ENCODE measurements at places on chromosomes 5 and 9. TPM values are rescaled to one million over a fixed set of nuclear protein-coding genes. Genes with fewer than 3 reads are reported as not detected.
A peak's percentile ranks its signal among the peaks of the same experiment; 100 is the strongest.

PCDHB7 gene
- total RNA-seq: 1.7 TPM

PJA2 gene
- 186 TPM for total RNA-seq

ZBED3 gene
- total RNA-seq: 3.2 TPM

DNA sequence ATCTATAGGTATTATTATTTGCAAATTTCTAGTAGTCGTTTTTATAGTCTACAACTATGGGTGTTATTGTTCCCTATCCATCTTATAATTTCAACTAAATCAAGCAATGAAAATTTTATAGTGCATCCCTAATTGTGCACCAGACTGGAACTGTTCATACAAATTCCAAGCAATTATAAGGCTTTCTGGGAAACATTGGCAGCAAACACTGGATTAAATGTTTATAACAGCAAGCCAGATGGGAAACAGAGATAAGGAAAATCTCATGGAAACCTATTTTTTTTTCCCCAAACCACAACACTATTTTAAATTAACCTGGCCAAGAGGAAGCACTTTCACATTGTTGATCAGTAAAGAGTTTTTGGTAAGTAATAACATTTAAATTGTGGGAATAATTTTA lies 524.3 kb downstream of the RASEF start:
- ATAC-seq: no peak
- H3K4me1 ChIP-seq: no peaks in the 10 kb centered on the region
- no peak overlapping the region for H3K27ac ChIP-seq
- H3K4me3 ChIP-seq: no peak overlapping the region

DNA sequence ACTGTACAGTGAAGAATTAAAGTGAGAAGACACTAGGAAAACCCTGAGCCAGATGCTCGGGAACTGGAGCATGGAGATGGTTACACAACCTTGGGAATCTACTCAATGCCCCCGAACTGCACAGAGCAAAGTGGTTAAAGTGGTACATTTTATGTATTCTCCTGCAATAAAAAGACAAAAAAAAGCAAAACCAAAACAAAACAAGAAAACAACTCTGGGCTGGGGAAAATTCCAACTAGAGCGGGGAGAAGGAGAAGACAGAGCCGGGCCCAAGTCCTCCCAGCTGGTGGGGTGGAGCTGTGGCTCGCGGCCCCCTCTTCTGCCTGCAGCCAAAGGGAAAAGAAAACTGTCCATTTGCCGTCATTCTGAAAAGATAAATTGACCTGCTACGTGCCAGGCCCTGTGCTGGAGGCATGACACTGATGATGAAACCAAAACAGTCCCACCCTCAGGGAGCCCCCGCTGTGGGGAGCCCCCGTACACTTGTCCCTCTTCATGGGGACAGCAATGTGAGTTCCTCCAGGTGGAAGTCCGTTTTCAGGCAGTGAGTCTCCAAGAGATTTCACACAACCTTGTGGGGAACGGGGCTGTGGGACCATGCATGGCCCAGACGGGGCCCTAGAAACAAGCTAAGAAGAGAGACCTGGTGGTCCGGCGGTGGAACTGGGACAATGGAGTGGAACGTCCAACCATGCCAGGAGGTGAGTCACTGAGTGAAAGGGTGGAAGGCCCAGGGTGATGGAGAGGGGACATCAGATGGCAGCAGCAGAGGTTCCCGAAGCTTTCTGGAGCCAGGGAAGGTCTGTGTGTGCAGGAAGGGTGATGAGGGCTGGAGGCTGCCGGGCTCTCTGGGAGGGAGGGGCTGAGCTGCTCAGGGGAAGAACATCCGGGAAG lies 114.8 kb upstream of the COL5A1 start:
- peaks cover 11% of the 10 kb centered on the region for H3K27me3 ChIP-seq
- H3K27ac ChIP-seq: no peak overlapping the region
- H3K4me3 ChIP-seq: no peak overlapping the region
- no peaks in the 10 kb centered on the region for H3K4me1 ChIP-seq
- H3K36me3 ChIP-seq: no peaks in the 10 kb centered on the region

- no peak for ATAC-seq
- H3K4me3 ChIP-seq: no peak overlapping the region
- no peak overlapping the region for H3K27ac ChIP-seq
- H3K4me1 ChIP-seq: no peaks in the 10 kb centered on the region
These were observed 38.7 kb upstream of the PTGS1 start for GRCh38 chr9:122332083-122332482.

STK10 gene
- 18.2 TPM for total RNA-seq

- H3K36me3 ChIP-seq: no peaks in the 10 kb centered on the region
- no peak overlapping the region for H3K4me3 ChIP-seq
- H3K4me1 ChIP-seq: no peaks in the 10 kb centered on the region
- H3K27ac ChIP-seq: no peak overlapping the region
- H3K27me3 ChIP-seq: no peaks in the 10 kb centered on the region
- ATAC-seq: no peak
These were observed 165.9 kb upstream of the PITX1 start for GRCh38 chr5:135199919-135200318.

ZNF618 gene
- total RNA-seq: 4.7 TPM

PCDHGA4 gene
- 2.4 TPM for total RNA-seq

- no peak overlapping the region for H3K4me3 ChIP-seq
- ATAC-seq: peak; percentile 72
- H3K4me1 ChIP-seq: no peaks in the 10 kb centered on the region
- H3K27me3 ChIP-seq: no peaks in the 10 kb centered on the region
These were observed 14.6 kb upstream of the F2R start for GRCh38 chr5:76701298-76701697.

- peak; percentile 88 for ATAC-seq
- H3K4me1 ChIP-seq: no peaks in the 10 kb centered on the region
- no peak overlapping the region for H3K4me3 ChIP-seq
- no peak overlapping the region for H3K27ac ChIP-seq
- no peaks in the 10 kb centered on the region for H3K27me3 ChIP-seq
These were observed 169.6 kb downstream of the RORB start for GRCh38 chr9:74666625-74667316.

- no peaks in the 10 kb centered on the region for H3K4me1 ChIP-seq
- H3K27me3 ChIP-seq: no peaks in the 10 kb centered on the region
- H3K4me3 ChIP-seq: no peak overlapping the region
- ATAC-seq: no peak
These were observed 34.1 kb downstream of the ZNF483 start for GRCh38 chr9:111559000-111559610.

All from gastroesophageal sphincter (tissue), 4 donors.